ENCODE measurements at places on chromosomes 2 and 18.

DNA sequence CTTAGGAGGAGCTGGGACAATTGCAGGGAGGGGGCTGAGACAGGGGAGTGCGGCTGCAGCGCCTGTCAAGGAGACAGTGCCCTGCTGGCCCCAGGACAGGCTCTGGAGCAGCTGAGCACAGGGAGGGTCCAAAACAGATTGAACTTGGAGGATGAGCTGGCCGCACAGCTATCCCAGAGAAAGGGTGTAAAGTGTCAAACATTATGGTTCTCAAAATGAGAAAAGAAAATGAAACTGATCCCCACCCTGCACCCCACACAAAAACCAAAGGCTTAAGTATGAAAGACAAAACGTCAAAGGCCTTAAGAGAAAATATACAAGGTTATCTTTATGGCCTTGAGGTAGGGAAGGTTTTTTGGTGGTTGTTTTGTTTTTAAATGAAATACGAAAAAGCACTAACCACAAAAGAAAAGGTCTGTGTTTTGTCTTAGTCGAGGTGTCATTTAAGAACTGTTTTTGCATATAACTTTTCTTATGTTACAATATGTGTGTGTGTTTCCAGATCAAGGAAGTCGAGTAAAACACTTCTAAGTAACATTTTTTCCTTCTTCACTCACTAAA is 111.8 kb downstream of the HDAC4 start:
- no peak for DNase-seq

DNA sequence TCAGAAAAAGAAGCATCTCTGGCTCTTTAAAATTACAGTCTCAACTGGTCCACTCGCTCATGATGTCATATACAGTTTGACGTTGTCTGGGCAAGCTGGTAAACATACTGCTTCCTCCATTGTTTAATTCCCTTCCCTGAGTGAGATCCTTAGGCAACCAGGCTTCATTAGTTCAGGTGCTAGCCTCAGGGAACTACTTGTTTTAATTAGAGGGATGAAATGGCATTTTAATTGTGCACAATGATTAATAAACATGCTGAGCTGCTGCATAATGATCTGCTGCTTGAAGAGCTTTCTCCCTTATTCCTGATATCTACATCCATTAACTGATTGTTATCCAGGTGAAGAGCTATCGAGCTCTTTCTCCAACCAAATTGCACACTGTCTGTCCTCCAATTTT is 195.6 kb upstream of the ETAA1 start:
- DNase-seq, result no peak

DNA sequence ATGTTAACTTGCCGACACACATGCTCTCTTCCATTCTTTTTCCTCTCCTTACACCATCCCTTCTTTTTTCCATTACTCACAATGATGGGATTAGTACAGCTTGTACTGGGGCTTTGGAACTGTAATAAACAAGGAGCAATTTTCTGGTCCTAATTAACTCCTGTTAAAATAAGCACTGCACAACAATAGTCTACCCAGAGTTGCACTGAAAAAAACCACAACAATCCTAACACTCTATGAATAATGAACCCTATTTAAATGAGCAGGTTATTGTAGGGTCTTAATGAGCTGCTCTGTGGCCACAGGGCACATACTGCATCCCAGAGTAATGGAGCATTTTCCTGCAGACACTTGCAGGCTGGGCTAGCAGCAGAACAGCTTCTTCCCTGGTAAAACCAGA is 380.3 kb downstream of the NRXN1 start:
- DNase-seq, result no peak

DNA sequence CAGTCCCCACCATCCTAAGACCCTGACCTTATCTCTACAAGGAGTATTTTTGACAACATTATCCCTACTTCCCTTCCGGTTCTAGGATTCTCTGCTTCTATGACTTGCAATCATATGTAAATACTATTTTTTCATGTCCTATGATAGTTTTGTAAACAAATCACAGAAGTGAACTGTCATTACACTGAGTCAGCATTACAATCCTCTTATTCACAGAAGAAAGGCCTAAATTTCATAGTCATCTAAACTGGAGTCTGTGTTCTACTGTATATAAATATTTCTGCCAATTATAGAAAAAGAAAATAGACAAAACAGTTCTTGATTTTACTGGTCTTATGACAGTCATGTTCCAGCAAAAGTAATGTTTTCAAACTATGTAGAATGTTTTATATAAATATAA is 265.1 kb downstream of the NCKAP5 start:
- no peak for DNase-seq
